Vagina (tissue), 2 donors: ENCODE measurements at places on chromosomes 12 and 14. TPM values are rescaled to one million over a fixed set of nuclear protein-coding genes. Genes with fewer than 3 reads are reported as not detected.

DYRK2 gene
- 16.2 TPM for total RNA-seq

DNA sequence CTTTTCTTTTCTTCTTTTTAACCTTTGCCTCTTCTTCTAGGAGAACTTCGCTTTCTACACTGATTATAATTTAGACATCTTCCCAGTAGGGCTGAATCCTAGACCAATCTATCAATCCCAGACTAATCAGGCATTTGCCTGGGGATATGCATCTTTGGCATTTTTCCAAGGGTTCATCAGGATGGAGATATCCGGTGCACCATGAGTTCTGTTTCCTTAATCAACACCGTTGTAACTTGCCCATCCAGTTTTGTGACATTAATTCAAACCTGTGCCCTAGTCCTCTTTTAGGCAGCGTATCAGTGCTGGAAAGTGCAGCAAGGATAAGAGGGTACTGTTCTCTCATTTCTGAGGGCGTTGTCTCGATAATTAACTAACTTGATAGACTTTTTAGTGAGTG lies 617 bp upstream of the MGP start:
- DNase-seq: no peak
- no peaks in the 10 kb centered on the region for H3K27me3 ChIP-seq
- H3K36me3 ChIP-seq: peaks cover 4% of the 10 kb centered on the region
- H3K4me1 ChIP-seq: peaks cover 13% of the 10 kb centered on the region
- peak overlapping the region; percentile 39 for H3K4me3 ChIP-seq
- peak overlapping the region; percentile 85 for H3K27ac ChIP-seq

- no peaks in the 10 kb centered on the region for H3K36me3 ChIP-seq
- no peak for DNase-seq
- H3K4me1 ChIP-seq: peaks cover 12% of the 10 kb centered on the region
- no peaks in the 10 kb centered on the region for H3K27me3 ChIP-seq
Observed at GRCh38 chr12:27865421-27865820, 85.4 kb upstream of the MANSC4 start.

RASSF9 gene
- 1.7 TPM for total RNA-seq

- H3K36me3 ChIP-seq: no peaks in the 10 kb centered on the region
- peaks cover 33% of the 10 kb centered on the region for H3K4me1 ChIP-seq
- no peaks in the 10 kb centered on the region for H3K27me3 ChIP-seq
- H3K27ac ChIP-seq: no peak overlapping the region
- DNase-seq: no peak
Observed at GRCh38 chr12:42473130-42473529, 116.4 kb downstream of the PRICKLE1 start.

DNA sequence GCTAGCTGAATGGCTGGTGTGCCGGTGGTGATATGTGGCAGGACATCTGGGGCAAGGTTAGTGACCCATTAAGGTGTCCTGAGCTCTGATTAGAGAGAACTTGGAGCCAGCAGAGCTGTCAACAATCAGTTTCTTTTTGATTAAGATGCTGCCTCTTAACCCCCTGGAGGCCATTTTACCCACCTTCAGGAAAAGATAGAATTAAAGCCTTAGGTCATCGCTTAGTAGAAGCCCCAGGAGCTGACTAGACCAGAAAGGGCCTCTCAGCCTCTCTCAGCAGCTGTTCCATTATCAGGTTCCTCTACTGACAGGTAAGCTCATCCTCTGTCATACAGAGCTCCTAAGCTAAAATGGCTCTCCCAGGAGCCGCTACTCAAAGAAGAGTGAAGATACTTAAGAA lies 339.0 kb downstream of the FUT8 start:
- no peak overlapping the region for H3K4me3 ChIP-seq
- no peak overlapping the region for H3K27ac ChIP-seq
- no peak for DNase-seq
- no peaks in the 10 kb centered on the region for H3K4me1 ChIP-seq
- H3K27me3 ChIP-seq: no peaks in the 10 kb centered on the region
- H3K36me3 ChIP-seq: no peaks in the 10 kb centered on the region

DNA sequence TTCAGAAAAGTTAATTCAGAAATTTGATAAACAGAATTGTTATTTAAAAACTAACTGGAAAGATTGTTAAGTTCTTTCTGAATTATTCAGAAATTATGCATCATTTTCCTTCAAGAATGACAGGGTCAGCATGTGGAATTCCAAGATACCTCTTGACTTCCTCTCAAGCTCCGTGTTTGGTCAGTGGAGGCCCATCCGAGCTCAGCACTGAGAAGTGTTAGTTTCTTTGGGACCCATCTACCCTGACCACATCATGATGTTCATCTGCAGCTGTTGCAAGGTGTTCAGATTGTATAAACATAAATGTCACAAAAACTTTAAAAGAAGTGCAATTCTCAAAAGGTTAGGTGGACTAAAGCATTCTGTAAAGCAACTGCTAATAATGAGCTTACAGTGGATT lies 33.7 kb downstream of the MDM2 start:
- DNase-seq: no peak
- no peaks in the 10 kb centered on the region for H3K36me3 ChIP-seq
- H3K27ac ChIP-seq: no peak overlapping the region
- H3K4me3 ChIP-seq: no peak overlapping the region

GRCh38 chr14:23696701-23697239 lies 60.6 kb downstream of the DHRS2 start:
- H3K27me3 ChIP-seq: no peaks in the 10 kb centered on the region
- peaks cover 8% of the 10 kb centered on the region for H3K4me1 ChIP-seq
- H3K36me3 ChIP-seq: no peaks in the 10 kb centered on the region
- no peak for DNase-seq
- H3K4me3 ChIP-seq: no peak overlapping the region

DNA sequence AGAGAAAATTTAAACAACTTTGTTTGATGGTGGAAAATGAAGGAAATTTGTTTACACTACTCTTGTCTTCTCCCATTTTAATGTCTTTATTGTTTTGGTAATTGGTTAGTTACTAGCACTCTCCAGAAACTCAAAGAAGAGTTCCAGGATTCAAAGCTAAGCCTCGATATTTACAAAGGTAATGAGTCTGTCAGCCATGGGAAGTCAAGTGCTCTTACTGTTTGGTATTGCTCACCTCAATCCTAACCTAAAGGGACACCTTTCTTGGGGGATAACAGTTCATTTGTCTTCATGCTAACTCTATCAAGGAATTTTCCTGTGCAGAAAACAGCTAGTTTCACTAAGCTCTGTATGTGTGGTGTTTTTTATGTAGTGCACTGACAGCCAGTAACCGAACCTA lies 222.9 kb upstream of the LMO3 start:
- no peak overlapping the region for H3K27ac ChIP-seq
- no peaks in the 10 kb centered on the region for H3K4me1 ChIP-seq
- no peaks in the 10 kb centered on the region for H3K27me3 ChIP-seq
- no peaks in the 10 kb centered on the region for H3K36me3 ChIP-seq
- no peak for DNase-seq

DNA sequence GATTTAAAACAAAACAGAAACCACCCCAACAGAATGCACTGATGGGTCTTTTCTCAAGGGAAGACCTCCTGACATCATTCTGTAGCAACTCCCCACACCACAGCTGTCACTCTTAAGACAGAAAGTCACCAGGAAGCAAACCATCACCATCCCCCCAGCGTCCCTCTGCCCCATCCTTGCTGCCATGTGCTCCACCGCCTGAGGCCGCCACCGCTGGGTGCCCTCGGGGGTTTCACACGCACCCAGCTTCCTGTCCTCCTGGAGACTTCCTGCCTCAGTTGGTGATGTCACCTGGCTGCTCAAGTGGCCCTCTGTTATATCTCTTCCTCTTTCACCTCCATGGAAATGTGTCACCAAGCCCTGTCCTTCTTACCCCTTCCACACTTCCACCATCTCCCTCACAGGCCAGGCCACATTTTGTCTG lies 71.4 kb upstream of the GPR68 start:
- no peaks in the 10 kb centered on the region for H3K36me3 ChIP-seq
- no peaks in the 10 kb centered on the region for H3K27me3 ChIP-seq
- no peak overlapping the region for H3K27ac ChIP-seq

- no peak overlapping the region for H3K4me3 ChIP-seq
- peaks cover 24% of the 10 kb centered on the region for H3K4me1 ChIP-seq
- H3K36me3 ChIP-seq: no peaks in the 10 kb centered on the region
- H3K27ac ChIP-seq: no peak overlapping the region
- no peaks in the 10 kb centered on the region for H3K27me3 ChIP-seq
- no peak for DNase-seq
Observed at GRCh38 chr12:76790564-76791552, 26.9 kb downstream of the ZDHHC17 start.

DNA sequence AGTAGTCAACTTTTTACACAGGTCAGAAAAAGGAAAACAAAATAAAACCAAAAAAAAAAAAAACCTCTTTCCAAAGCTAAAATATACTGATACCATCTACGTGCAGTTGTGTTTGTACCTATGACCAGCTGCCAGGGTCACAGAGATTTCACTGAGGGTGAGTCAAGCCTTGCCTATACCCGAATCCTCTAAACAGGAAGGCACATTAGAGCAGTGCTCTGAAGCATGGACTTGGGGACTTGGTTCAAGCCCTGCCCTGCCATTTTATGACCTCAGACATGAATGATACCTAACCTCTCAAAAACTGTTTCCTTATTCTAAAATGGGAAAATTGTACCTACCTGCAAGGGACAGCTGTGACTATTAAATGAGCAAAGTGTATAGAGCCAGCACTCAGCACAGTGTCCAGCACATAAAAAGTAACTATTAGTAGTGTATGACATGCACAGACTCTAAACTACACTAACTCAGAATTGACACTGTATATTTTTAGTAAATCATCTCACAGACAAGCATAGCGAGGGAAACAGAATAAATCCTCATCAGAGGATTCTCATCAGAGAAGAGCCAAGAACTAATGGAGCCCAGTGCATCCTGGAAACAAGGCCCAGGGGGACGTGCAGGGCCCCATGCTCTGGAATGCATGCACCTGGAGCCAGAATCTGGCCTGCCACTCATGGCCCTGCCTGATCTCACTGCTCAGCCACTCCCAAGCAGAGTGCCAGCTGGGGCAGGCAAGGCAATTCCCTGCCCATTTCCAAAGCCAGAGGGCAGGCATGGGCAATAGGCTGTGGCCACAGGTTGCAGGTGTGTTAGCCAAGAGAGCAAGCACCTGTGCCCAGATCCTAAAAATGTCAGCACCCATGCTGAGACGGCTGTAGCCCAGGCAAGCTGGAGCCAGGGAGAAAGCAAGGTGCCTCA lies 57.0 kb downstream of the NT5DC3 start:
- peaks cover 21% of the 10 kb centered on the region for H3K36me3 ChIP-seq
- DNase-seq: no peak
- no peaks in the 10 kb centered on the region for H3K27me3 ChIP-seq

- no peak overlapping the region for H3K4me3 ChIP-seq
- DNase-seq: no peak
- peaks cover 71% of the 10 kb centered on the region for H3K4me1 ChIP-seq
- H3K36me3 ChIP-seq: no peaks in the 10 kb centered on the region
Observed at GRCh38 chr14:76950055-76951020, 78.2 kb downstream of the IRF2BPL start.

GRCh38 chr12:89927226-89927698 lies 218.6 kb upstream of the ATP2B1 start:
- no peaks in the 10 kb centered on the region for H3K4me1 ChIP-seq
- no peaks in the 10 kb centered on the region for H3K27me3 ChIP-seq
- H3K36me3 ChIP-seq: no peaks in the 10 kb centered on the region
- H3K4me3 ChIP-seq: no peak overlapping the region

DNA sequence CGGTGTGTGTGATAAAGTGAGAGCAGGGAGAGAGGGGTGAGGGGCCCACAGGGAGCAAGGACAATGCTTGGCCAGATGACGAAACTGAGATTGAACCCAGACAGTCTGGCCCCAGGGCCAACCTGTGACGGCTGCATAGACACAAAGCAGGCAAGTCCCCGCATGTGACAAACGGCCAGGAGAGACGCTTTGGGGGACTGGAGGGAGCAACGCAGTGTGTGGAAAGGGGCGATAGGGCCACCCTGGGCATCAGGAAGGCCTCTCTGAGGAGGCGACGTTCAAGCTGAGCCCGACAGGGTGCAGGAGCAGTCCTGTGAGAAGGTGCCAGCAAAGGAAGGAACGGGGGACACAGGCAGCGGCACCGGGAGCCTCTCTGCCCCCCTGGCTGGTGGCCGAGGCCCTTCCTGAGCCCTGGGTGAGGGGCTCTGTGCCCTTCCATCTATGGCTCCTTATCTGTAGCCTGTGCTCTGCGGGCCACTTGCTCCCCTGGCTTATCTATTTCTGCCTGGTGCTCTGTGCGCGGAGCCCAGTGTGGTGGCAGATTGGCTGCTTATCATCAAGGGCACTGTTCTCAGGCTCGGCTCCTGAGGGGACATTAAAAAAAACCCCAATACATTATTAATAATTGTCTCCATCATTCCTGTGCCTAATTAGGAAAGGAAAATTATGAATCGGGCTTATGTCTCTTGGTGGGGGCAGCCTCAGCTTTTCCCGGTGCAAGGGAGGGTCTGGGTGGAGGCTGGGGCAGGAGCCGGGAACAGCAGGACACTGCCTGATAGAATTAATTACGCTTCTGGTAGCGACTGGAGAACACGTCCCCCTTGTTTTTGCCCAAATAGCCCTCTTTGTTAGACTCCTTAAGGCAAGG lies 39.8 kb downstream of the PRIMA1 start:
- no peak for DNase-seq
- H3K36me3 ChIP-seq: no peaks in the 10 kb centered on the region
- no peaks in the 10 kb centered on the region for H3K27me3 ChIP-seq
- H3K4me3 ChIP-seq: no peak overlapping the region
- H3K4me1 ChIP-seq: no peaks in the 10 kb centered on the region
- H3K27ac ChIP-seq: no peak overlapping the region

GRCh38 chr14:105409364-105409763 lies 10.3 kb upstream of the MTA1 start:
- H3K4me1 ChIP-seq: peaks cover 13% of the 10 kb centered on the region
- H3K4me3 ChIP-seq: no peak overlapping the region
- H3K27me3 ChIP-seq: no peaks in the 10 kb centered on the region

SUPT16H gene
- total RNA-seq: 50.1 TPM

SIRT4 gene
- not detected for total RNA-seq

DNA sequence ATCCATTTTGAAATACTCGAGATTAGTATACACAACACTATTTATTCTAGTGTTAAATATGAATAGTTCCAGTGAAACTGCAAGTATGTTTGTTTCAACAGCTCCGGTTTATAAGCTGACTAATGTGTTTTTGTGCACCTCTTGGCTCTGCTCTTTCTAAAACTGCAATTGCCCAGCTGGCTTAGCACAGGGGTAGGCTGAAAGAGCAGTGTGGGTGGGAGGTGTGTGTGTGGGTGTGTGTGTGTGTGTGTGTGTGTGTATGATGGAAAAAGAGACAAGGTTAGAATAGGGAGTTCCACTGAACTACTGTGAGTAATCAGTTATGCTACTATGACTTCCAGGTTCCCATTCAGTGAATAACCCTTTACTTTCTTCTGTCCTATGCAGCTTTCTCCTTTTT lies 37.8 kb upstream of the DDHD1 start:
- no peaks in the 10 kb centered on the region for H3K36me3 ChIP-seq
- H3K27me3 ChIP-seq: no peaks in the 10 kb centered on the region
- no peaks in the 10 kb centered on the region for H3K4me1 ChIP-seq
- H3K27ac ChIP-seq: no peak overlapping the region
- H3K4me3 ChIP-seq: no peak overlapping the region

- peak overlapping the region; percentile 29 for H3K27ac ChIP-seq
- no peaks in the 10 kb centered on the region for H3K27me3 ChIP-seq
- H3K4me1 ChIP-seq: peaks cover 16% of the 10 kb centered on the region
Observed at GRCh38 chr12:19412844-19413243, 26.4 kb upstream of the AEBP2 start.
